ENCODE measurements at places on chromosomes 5 and 9.

DNA sequence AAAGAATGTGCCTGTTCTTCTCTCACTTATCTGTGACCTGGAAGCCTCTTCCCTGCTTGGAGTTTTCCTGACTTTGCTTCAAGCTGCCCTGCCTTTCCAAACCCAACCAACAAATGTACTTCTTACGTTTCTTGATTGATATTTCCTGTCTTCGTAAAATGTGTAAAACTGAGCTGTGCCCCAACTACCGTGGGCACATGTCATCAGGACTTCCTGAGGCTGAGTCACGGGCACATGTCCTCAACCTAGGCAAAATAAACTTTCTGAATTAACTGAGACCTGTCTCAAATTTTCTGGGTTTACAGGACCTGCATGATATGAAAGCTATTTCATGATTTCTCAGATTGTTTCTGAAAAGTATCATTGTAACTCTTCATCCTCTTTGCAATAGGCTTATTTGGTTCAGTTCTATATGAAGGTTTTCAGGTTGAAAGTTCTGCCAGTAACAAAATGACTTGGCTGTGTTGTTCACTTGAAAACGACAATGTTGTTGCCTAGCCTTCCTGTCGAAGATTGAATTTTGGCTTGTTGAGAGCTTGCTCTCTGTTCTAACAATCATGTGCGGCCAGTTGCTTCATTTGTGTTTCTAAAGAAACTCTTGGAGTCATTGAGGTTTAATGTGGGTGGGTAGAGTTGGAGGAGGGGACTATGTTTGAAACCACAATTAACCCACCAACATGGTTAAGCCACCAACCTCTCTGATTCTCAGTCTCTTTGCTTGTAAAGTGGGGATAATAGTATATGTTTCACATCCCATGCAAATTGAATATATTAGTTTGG is 145.6 kb downstream of the FBXL7 start:
- no peak for DNase-seq

- DNase-seq: no peak
Observed at GRCh38 chr5:83517072-83517687, 45.6 kb downstream of the VCAN start.

DNA sequence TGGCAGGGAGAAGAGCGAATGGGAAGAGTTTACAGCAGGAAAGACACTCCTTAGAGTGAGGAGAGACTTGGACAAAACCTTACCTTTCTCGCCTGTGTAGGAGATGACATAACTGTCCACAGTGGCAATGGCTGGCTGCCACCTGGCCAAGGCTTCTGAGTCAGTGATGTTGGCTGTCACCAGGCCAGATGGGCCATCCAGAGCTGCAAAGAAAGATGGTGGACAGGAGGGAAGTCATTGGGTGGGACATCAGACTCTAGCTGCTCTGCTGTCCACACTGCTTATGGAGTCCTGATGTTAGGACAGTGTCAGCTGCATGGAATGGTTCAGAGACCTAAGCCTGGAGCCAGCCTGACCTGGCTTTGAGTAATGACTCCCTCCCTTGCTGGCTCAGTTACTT is 79.8 kb downstream of the TNC start:
- DNase-seq: no peak

DNA sequence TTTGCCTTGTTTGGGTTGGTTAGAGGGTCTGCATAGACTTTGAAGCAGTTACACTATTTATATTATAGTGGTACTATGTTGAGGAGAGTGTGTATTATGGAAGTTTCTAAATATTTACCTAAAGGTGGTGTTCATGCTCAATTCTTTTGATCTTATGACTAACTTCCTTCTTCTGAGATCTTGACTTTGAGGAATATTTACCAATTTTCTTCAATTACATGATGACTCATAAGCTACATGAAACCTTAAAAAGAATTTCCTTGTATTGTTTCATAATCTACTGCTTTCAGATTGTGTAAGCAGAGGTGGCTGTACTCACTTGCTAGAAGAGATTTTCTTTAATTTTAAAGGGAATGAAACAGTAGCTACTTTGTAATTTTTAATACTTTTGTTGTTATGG is 276.1 kb downstream of the TAF11L14 start:
- no peak for DNase-seq

DNA sequence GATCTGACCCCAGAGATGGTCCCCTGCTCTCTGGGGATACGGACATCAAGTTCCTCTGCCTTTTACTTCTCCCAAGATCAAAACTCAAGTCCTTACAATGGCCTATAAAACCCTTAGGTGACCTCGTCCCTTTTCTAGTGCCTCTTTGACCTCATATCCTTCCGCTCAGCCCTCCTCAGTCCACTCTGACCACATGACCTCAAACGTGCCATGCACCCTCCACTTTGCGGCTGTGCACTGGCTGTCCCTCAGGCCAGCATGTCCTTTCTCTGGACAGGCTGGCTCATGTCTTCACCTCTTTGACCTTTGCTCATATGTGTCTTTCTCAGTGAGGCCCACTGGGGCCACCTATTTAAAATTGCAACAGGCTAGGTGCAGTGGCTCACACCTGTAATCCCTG is 14.7 kb downstream of the TRMO start:
- DNase-seq: no peak

GRCh38 chr9:121192518-121192917 is 9.2 kb downstream of the RAB14 start:
- DNase-seq: no peak

GRCh38 chr5:142743592-142744441 is 26.4 kb upstream of the ARHGAP26 start:
- no peak for DNase-seq

DNA sequence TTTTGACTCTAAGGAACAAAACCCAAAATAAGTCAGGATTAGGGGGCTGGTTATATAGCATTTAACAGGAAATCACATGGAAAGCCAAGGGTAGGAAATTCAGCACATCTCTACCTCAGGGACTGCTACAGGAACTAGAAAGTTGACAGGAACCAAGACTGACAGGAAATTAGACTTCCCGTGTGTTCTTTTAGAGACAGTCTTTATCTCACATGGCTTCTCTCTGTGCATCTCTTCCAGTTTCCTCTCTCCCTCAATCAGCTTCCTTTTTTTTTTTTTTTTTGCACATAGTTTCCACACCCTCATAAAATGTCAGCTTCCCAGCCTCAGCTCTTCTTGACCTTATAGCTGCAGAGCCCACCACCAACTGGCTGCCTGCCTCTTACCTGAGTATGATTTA is 4.8 kb downstream of the RECK start:
- no peak for DNase-seq

DNA sequence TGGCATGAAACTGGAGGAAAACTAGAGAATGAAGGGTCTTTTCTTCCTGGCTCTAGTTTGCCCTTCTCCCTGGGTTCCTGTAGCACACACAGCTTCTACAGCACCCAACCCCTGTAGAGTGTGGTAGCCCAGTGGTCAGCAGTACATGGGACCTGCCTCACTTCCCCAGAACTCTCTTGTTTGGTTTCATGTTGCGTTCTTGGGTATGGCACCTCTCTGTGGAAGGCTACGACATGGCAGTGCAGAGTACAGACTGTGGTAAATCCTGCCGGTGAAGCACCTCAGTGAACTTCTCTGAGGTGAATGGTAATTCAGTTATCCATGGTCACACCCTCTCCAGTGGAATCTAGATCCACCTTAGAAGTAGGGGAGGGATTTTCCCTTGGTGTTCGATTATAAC is 105.5 kb downstream of the TLR4 start:
- no peak for DNase-seq

DNA sequence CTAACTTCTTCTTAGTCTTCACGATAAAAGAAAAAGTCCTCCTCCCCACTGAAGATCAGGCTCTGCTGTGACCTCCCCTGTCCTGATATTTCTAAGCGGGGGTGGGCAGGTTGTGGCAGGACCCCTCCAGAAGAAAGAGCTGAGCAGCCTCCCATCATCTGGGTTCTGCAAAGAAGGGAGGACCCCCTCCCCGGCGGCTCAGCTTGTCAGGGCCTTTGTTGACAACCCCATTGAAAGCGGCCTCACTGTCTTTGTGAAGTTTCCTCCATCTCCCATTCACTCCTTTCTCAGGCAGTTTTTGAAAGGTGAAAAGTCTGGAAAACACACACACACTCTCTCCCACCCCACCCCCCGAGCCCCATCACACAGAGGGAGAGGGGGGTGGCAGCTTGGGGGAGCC is 26.2 kb upstream of the BARHL1 start:
- DNase-seq: no peak

DNA sequence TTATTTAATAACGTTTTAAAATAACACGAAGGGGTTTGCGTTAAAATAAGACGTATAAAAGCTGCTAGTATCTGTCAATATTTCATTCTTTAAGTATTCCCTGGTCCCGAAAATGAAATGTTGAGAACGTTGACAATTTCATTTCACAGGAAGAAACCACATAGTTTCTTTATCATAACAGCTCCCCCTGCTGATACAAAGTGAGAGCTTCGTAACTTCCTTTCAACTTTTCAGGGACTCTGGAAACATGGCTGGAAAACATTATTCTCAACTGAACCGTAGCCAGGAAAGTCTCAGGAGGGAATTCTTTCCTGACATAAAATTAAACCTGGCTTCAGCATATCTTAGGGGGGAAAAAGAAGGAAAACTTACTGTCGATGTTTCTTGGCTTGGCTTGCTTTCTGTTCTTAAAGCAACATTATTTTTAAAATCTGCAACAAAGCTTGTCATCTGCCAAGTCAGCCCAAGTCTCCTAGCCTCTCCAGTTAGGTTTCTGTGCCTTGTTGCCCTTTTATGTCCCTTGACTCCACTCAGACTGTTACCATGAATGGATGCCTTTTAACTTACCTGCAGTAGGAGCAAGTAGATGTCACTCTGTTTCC is 122.9 kb upstream of the DAB2 start:
- no peak for DNase-seq

- no peak for DNase-seq
Observed at GRCh38 chr5:115661101-115661500, 35.3 kb upstream of the TMED7 start.

- no peak for DNase-seq
Observed at GRCh38 chr5:438481-438981, 4.4 kb upstream of the EXOC3 start.

DNA sequence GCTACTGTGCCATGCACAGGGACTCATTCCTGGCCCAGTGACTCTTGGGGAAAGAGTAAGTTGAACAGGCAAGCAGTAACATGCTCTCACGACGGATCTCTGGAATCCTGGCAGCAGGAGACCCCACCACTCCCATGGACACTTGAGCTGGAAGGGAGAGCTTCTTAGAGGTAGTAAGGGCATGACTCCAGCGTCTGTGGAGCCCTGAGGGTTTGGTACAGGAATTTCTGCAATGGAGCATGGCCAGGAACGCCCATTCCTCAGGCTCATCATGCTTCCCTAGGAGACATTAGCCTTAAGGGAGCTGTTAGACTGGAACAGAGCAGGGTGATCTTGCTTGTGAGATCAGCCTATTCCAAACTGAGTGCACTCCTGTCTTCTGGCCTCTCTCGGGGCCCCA is 212.9 kb downstream of the MAT2B start:
- DNase-seq: no peak

DNA sequence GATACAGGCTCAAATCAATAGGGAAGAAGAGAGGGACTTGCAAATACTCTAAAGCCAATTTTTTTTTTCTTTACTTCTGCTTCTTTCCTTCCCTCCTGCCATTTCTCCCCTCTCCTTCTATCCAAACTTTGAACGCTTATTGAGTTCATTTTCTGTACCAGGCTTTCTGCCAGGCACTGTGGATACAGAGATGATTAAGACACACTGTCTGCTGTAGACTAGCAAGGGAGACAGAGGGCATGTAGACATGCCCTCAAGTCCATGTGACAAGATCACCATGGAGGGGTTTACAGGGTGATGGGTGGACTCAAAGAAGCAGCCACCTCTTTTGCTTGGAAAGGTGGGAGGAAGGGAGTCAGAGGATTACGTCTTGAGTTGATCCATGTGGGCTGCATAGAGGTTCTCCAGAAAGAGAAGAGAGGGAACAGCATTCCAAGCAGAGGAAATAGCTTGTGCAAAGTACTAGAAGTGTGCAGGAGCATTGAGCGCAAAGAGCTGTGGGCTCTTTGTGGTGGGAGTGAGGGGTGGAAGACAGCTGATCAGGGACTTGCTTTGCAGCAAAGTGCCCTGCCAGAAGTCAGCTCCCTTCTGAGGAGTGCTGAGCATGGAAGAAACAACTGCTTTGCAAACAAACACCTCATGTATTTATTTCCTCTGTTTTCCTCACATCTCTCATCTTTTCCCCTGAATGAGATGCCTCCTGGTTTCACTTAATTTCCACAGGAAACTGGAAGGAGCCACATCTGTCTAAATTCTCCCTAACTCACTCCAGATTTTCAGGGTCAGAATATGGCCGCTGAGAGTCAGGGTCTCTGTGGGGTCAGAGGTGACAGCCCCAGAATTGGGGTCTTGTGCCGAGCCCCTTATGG is 64.4 kb upstream of the COL15A1 start:
- DNase-seq: no peak

- no peak for DNase-seq
Observed at GRCh38 chr9:31697956-31698355, 686.5 kb upstream of the ACO1 start.

GRCh38 chr5:95448789-95449188 is 57.6 kb downstream of the FAM81B start:
- DNase-seq: no peak

DNA sequence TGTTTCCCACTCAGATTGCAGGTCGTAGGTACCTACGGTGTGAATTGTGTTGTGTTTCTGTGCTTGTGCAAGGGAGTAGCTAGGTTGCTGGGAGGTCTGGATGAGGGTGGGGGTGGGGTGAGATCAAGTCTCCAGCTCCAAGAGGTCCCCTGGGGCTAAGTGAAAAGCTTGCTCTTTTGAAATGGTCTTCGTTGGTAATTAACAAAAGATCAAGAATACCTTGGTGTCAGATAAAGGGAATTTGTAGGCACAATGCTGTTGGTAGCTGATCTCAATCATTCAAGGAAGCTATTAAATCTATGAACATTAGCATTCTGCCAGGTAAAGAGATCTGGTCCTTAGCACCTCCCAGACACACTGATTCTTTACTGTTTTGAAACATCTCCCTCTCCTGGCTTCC is 928 bp upstream of the PCDHGC4 start:
- DNase-seq: no peak

GRCh38 chr5:158051036-158051435 is 192.1 kb upstream of the CLINT1 start:
- no peak for DNase-seq

DNA sequence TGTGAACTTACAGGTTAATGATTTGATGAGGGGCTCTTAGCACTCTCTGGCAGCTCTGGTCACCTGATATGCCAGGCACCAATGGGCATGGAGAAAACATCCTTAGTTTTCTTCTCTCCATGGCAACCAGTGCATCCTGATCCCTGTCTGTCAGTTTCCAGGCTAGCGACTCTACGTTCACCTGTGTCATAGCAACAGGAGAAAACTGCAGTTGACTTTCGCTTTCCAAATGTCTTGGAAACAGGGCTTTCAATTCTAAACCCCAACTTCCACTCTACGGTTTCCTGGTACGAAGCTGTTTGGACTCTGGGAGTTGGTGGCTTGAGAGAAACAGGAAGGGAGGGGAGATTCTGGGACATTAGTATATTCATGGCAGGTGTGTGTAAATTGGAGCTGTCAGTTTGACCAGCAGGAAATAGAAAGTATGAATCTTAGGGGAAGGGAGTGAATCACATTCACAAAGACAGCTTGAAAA is 74.4 kb downstream of the SLC28A3 start:
- no peak for DNase-seq
